ENCODE measurements at places on chromosomes 7 and 10. TPM values are rescaled to one million over a fixed set of nuclear protein-coding genes. Genes with fewer than 3 reads are reported as not detected.

NUDT1 gene
- 8.4 TPM for total RNA-seq

GRCh38 chr10:44261296-44261695 is 123.6 kb downstream of the CXCL12 start:
- DNase-seq, result no peak
- H3K4me1 ChIP-seq, result peaks cover 8% of the 10 kb centered on the region
- H3K27ac ChIP-seq, result no peak overlapping the region
- H3K36me3 ChIP-seq, result no peaks in the 10 kb centered on the region
- no peak overlapping the region for H3K4me3 ChIP-seq

NAT16 gene
- not detected for total RNA-seq

ORC5 gene
- total RNA-seq, result 20.3 TPM

MORN4 gene
- 17.7 TPM for total RNA-seq

DNA sequence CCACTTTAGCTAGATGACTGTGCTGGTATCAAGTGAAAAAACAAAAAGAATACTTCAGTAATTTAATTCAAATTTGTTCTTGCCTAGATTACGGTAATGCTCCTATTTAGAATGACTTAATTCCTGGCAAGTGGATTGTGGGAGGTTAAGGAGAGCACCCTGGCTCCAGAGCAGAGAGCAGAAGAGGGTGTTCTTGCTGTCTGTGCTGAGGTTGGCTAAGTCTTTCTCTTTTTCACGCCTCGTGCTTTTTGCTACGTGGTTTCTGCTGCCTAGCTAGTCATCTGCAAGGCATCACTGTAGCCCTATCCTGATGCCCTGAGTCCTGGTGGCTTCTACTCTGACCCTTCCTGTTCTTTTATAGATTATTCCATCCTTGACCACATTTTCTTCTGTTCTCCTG is 101.4 kb downstream of the INSYN2A start:
- H3K27me3 ChIP-seq, result no peaks in the 10 kb centered on the region
- no peak for DNase-seq
- no peaks in the 10 kb centered on the region for H3K36me3 ChIP-seq
- no peaks in the 10 kb centered on the region for H3K4me1 ChIP-seq

DNA sequence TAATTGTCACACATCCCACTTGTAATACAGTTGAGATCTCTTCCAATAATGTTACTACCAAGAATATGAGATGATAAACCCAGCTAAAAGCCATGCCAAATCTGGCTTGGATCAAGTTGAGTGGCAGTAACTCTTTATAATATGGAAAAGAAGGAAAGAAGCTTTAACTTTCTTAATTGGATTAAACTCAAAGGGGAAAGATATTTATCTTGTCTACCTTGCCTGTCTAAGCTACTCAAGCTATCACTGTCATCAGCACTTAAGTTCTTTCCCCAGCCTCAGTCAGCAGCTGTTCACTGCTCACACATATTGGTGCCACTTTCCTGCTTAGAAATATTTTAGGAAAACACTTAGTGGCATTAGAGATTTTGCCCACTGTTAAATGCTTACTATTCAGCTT is 350.7 kb downstream of the IPMK start:
- H3K4me3 ChIP-seq, result no peak overlapping the region
- no peaks in the 10 kb centered on the region for H3K36me3 ChIP-seq
- DNase-seq, result no peak

- no peak overlapping the region for H3K27ac ChIP-seq
- peaks cover 2% of the 10 kb centered on the region for H3K4me1 ChIP-seq
- no peaks in the 10 kb centered on the region for H3K27me3 ChIP-seq
- no peak overlapping the region for H3K4me3 ChIP-seq
Observed at GRCh38 chr10:97596101-97597082, 6.9 kb downstream of the C10orf62 start.

CALHM3 gene
- total RNA-seq, result not detected

DNA sequence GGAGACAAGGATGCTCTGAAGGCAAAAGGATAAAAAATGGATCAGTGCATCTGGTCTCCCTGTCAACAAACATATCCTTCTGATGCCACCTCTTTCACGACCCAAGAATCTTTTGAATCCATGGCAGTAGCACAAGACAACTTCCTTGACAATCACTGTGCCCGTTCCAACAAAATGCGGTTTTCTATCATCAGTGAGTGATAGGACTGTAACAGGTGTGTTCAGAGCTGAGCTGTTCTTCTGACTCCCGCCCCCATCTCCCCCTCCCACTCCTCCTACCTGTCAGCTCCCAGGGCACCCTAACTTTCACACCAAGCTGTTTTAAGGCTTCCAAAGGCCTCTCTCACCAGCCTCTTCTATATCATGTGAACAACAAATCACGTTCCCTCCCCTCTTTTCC is 74.8 kb downstream of the PARD3 start:
- no peaks in the 10 kb centered on the region for H3K36me3 ChIP-seq
- no peaks in the 10 kb centered on the region for H3K27me3 ChIP-seq
- H3K4me3 ChIP-seq, result no peak overlapping the region
- no peak for DNase-seq

DNA sequence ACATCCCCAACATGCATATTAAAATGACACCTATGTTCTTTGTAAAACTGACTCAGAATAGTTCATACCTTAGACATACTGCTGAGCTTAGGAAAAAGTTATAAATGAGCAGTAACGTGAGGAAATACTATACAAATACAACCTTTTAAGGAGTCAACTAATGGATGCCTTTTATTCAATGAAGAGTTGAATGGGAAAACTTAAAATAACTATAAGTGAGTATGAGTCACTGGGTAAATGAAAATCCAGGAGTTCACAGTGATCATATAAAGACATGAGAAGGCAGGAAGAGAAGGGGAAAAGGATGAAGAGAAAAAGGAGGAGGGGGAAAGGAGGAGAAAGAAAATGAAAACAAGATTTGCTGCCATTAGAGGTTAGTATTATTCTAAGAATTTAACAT is 157.8 kb upstream of the PCDH15 start:
- DNase-seq, result no peak
- H3K36me3 ChIP-seq, result no peaks in the 10 kb centered on the region
- no peaks in the 10 kb centered on the region for H3K4me1 ChIP-seq
- H3K4me3 ChIP-seq, result no peak overlapping the region
- H3K27me3 ChIP-seq, result no peaks in the 10 kb centered on the region

SLC26A5 gene
- not detected for total RNA-seq

ANKRD30A gene
- not detected for total RNA-seq
